Bronchial smooth muscle cell (primary cell): ENCODE measurements at places on chromosomes 3 and 15. TPM values are rescaled to one million over a fixed set of nuclear protein-coding genes. Genes with fewer than 3 reads are reported as not detected.

The MYZAP gene
- under 0.01 and 0.17 TPM in 2 replicates for total RNA-seq

The HRH1 gene
- total RNA-seq = 22.5 and 38.1 TPM in 2 replicates

The KNL1 gene
- 0.52 and 1.7 TPM in 2 replicates for total RNA-seq

The NAALADL2 gene
- 7.4 and 9.5 TPM in 2 replicates for total RNA-seq

The CSPG4 gene
- total RNA-seq = 30.7 and 42.1 TPM in 2 replicates

The LRRIQ4 gene
- not detected in 2 replicates for total RNA-seq

The TRPM1 gene
- total RNA-seq = not detected in 2 replicates

The ANKUB1 gene
- not detected in 2 replicates for total RNA-seq

The C3orf18 gene
- 19.4 and 23.2 TPM in 2 replicates for total RNA-seq

The ADAMTS17 gene
- total RNA-seq = 0.09 TPM in 1 of 2 replicates, not detected in the other

The FBXL22 gene
- under 0.01 and 0.16 TPM in 2 replicates for total RNA-seq

The RTP4 gene
- 3.0 and 4.1 TPM in 2 replicates for total RNA-seq

The SLC22A14 gene
- total RNA-seq = under 0.01 and 0.17 TPM in 2 replicates

The GREM1 gene
- 66.7 and 213 TPM in 2 replicates for total RNA-seq

The FSIP1 gene
- total RNA-seq = 1.5 and 2.5 TPM in 2 replicates

The ANKDD1A gene
- total RNA-seq = 8.2 and 14.8 TPM in 2 replicates

The PLA2G4B gene
- 0.79 and 2.0 TPM in 2 replicates for total RNA-seq

The GOLGA8N gene
- total RNA-seq = 4.3 and 4.5 TPM in 2 replicates

The LRTM1 gene
- total RNA-seq = not detected in 2 replicates

The TFDP2 gene
- total RNA-seq = 23.3 and 26.6 TPM in 2 replicates
